ENCODE measurements at places on chromosomes 7 and 10. TPM values are rescaled to one million over a fixed set of nuclear protein-coding genes. Genes with fewer than 3 reads are reported as not detected.
A peak's percentile ranks its signal among the peaks of the same experiment; 100 is the strongest.

Gene ACSL5
- 63.7 TPM for total RNA-seq

Gene STAG3
- total RNA-seq, result 6.2 TPM

Gene UTF1
- total RNA-seq, result not detected

GRCh38 chr10:98028168-98028770, 2.2 kb downstream of the CRTAC1 start:
- H3K4me1 ChIP-seq, result peaks cover 10% of the 10 kb centered on the region
- no peak overlapping the region for H3K27ac ChIP-seq
- H3K36me3 ChIP-seq, result no peaks in the 10 kb centered on the region
- peaks cover 28% of the 10 kb centered on the region for H3K27me3 ChIP-seq

DNA sequence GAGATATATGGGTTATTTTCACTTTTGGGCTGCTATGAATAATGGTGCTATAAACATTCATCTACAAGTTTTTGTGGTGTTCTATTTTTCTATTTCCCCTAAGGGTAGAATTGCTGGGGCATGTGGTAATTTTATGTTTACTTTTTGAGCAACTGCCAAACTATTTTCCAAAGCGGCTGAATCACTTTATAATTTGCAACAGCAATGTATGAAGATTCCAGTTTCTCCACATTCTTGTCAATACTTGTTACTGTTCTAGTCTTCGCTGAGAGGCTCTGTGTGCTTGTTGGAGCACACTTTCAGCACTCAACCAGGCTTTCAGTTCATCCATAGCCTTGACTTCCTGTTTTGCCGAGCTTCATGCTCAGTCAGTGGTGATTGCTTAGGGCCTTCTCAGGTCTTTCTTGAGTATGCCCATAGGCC, 39.0 kb downstream of the ADK start:
- DNase-seq, result no peak
- H3K27me3 ChIP-seq, result no peaks in the 10 kb centered on the region
- peaks cover 35% of the 10 kb centered on the region for H3K4me1 ChIP-seq
- H3K36me3 ChIP-seq, result no peaks in the 10 kb centered on the region
- peak overlapping the region; percentile 78 for H3K4me3 ChIP-seq

DNA sequence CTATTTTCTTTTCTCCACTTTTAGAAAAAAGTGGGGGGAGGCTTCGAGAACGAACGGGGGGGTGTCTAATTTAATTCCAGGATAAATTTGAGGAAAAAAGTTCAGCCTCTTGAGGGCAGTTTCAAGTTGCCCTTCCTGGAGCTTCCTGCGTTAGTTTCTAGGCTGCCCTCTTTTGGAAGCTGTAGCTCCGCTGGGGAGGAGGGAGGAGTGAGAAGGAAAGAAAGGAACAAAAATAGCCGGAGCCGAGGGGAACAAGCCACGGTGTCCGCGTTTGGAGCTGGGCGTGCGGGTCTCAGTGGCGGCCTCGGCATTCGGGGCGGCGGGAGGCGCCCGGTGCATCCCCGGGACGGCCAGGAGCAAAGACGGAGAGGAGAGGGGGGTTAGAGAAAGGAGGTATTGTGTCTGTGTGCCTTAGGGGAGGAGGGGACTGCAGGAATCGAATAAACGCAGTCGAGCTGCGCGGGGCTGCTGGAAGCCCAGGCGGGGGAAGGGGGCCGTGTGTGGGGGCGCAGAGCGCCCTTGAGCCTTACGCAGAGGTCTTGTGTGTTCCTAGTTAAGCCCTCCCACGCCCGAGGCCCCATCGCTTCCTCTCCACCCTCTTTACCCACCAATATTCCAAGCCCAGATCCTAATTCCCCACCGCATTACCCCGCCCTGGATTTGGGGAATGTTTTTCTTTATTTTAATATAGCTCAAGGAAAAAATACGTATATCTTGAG, 2.0 kb upstream of the TNRC18 start:
- peaks cover 76% of the 10 kb centered on the region for H3K4me1 ChIP-seq
- H3K27ac ChIP-seq, result no peak overlapping the region
- H3K4me3 ChIP-seq, result no peak overlapping the region
- H3K36me3 ChIP-seq, result no peaks in the 10 kb centered on the region
- H3K27me3 ChIP-seq, result peaks cover 17% of the 10 kb centered on the region
- DNase-seq, result no peak

- DNase-seq, result no peak
- no peak overlapping the region for H3K4me3 ChIP-seq
- H3K27ac ChIP-seq, result no peak overlapping the region
- H3K36me3 ChIP-seq, result no peaks in the 10 kb centered on the region
- no peaks in the 10 kb centered on the region for H3K4me1 ChIP-seq
These were observed 44.2 kb upstream of the ADAM12 start for GRCh38 chr10:126432507-126432906.

GRCh38 chr7:51346126-51346525, 29.5 kb upstream of the COBL start:
- no peak overlapping the region for H3K4me3 ChIP-seq
- no peaks in the 10 kb centered on the region for H3K36me3 ChIP-seq
- no peaks in the 10 kb centered on the region for H3K27me3 ChIP-seq
- H3K4me1 ChIP-seq, result no peaks in the 10 kb centered on the region
- no peak for DNase-seq

GRCh38 chr7:136940917-136941316, 72.5 kb downstream of the CHRM2 start:
- no peaks in the 10 kb centered on the region for H3K27me3 ChIP-seq
- no peak for DNase-seq
- H3K4me1 ChIP-seq, result no peaks in the 10 kb centered on the region

GRCh38 chr7:128453836-128454804, 1.6 kb upstream of the HILPDA start:
- no peak overlapping the region for H3K4me3 ChIP-seq
- H3K36me3 ChIP-seq, result no peaks in the 10 kb centered on the region
- peaks cover 14% of the 10 kb centered on the region for H3K4me1 ChIP-seq
- DNase-seq, result no peak
- H3K27ac ChIP-seq, result no peak overlapping the region

DNA sequence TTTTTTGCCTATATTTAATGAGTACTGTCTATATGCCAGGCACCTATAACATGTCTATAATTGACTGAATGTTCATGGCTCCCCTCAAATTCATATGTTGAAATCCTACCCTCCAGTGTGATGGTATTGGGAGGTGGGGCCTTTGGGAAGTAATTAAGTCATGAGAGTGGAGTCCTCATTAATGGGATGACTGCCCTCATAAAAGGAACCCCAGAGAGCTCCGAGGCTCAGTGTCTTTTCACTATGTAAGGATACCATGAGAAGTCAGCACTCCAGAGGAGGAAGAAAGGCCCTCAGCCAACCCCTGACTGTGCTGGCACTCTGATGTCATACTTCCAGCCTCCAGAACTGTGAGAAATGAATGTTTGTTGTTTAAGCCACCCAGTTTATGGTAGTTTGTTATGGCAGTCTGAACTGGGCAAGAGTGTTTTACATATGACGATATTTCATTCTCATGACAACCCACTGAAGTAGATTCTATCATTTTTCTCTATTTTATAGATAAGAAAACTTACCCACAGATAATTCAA, 61.1 kb upstream of the PCGF5 start:
- no peaks in the 10 kb centered on the region for H3K27me3 ChIP-seq
- no peaks in the 10 kb centered on the region for H3K36me3 ChIP-seq

- H3K27ac ChIP-seq, result no peak overlapping the region
- peaks cover 14% of the 10 kb centered on the region for H3K27me3 ChIP-seq
- H3K4me1 ChIP-seq, result no peaks in the 10 kb centered on the region
- H3K4me3 ChIP-seq, result no peak overlapping the region
These were observed 575 bp downstream of the PLPP4 start for GRCh38 chr10:120457431-120458172.

GRCh38 chr10:44301781-44302355, 83.0 kb downstream of the CXCL12 start:
- H3K4me3 ChIP-seq, result no peak overlapping the region
- no peaks in the 10 kb centered on the region for H3K4me1 ChIP-seq
- peaks cover 4% of the 10 kb centered on the region for H3K27me3 ChIP-seq
- H3K36me3 ChIP-seq, result no peaks in the 10 kb centered on the region
- H3K27ac ChIP-seq, result no peak overlapping the region

DNA sequence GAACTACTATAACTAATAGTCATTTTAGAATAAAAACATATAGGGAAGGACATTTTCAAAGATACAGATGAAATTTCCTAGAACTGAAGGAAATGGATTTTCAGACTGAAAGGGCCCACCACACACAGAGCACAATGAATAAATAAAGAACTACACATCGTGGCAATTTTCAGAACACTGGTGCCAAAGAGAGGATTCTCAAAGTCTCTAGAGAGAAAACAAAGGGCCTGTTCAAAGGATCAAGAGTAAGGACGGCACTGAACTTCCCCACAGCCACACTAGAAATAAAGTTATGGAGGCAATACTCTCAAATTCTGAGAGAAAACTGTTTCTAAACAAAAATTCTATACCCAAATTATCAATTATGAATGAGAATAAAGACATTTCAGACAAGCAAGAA, 21.9 kb downstream of the NAPEPLD start:
- no peak overlapping the region for H3K27ac ChIP-seq
- no peak for DNase-seq
- H3K4me3 ChIP-seq, result no peak overlapping the region
- peaks cover 38% of the 10 kb centered on the region for H3K36me3 ChIP-seq
- no peaks in the 10 kb centered on the region for H3K4me1 ChIP-seq
- no peaks in the 10 kb centered on the region for H3K27me3 ChIP-seq

- no peaks in the 10 kb centered on the region for H3K27me3 ChIP-seq
- peak; percentile 78 for DNase-seq
- H3K4me3 ChIP-seq, result peak overlapping the region; percentile 53
- no peak overlapping the region for H3K27ac ChIP-seq
- H3K4me1 ChIP-seq, result peaks cover 25% of the 10 kb centered on the region
These were observed 126.5 kb downstream of the CUBN start for GRCh38 chr10:17003151-17003550.

GRCh38 chr10:7520507-7521485, 110.0 kb upstream of the SFMBT2 start:
- no peaks in the 10 kb centered on the region for H3K4me1 ChIP-seq
- DNase-seq, result no peak
- no peak overlapping the region for H3K4me3 ChIP-seq

GRCh38 chr7:106520962-106521514, 139.9 kb downstream of the CCDC71L start:
- H3K4me3 ChIP-seq, result no peak overlapping the region
- H3K36me3 ChIP-seq, result no peaks in the 10 kb centered on the region
- no peak overlapping the region for H3K27ac ChIP-seq
- no peak for DNase-seq

Data from CD4-positive, CD25-positive, alpha-beta regulatory T cell (primary cell).